GM18507 (cell line): ENCODE measurements at places on chromosomes 7 and 10.

- DNase-seq, result no peak
Measured at GRCh38 chr10:26242706-26243350, 26.3 kb downstream of the GAD2 start.

GRCh38 chr10:83301732-83302131, 837.6 kb upstream of the GHITM start:
- DNase-seq, result no peak

GRCh38 chr10:63670291-63670898, 149.2 kb downstream of the REEP3 start:
- no peak for DNase-seq

DNA sequence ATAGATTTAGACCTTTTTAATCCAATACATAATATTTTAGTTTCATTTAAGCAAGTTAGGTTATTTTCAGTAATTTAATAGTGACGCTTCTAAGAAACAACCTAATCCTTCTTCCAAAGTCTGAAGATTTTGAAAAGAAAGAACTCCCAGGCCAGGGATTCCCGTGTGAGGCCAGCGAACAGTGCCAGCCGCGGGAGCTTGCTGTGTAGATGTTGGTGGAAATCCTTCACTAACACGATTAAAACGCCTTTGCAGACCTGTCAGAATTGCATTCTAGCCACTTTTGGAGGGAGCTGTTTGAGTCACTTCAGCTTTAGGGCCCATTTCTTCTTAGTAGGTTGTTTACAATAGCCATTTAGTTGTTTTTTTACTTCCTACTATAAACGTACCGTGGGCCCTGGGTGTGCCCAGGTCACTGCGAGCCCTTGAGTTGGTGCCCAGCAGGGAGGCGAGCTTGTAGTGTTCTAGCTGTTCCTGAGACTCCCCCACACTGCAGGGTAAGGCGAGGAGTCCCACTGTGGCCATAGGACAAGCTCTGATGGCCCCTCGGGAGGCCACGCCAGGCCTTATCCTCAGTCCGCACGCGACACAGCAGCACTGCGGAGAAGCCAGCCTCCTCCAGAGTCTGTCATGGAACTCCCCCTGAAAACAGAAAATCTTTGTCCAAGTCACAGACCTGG, 32.3 kb downstream of the PPP2R2D start:
- DNase-seq, result no peak

GRCh38 chr10:110093722-110094121, 85.9 kb downstream of the ADD3 start:
- DNase-seq, result no peak

DNA sequence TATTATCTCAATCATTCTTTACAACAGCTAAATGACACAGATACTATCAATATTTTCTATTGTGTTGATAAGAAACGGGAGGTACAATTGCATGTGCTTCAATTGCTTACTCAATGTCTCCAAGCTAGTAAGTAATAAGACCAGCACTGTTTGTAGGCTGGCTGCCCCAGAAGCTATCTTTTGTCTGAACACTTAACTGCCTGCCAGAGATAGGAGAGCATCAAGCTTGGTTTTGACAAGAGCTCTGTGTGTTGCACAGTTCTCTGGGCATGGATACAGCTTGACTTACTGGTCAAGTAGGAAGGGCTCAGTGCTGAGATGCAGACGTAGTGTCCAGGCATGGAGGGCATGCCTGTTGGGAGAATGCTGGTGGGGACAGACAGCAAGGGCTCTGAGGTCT, 26.3 kb upstream of the CAPZA2 start:
- no peak for DNase-seq

DNA sequence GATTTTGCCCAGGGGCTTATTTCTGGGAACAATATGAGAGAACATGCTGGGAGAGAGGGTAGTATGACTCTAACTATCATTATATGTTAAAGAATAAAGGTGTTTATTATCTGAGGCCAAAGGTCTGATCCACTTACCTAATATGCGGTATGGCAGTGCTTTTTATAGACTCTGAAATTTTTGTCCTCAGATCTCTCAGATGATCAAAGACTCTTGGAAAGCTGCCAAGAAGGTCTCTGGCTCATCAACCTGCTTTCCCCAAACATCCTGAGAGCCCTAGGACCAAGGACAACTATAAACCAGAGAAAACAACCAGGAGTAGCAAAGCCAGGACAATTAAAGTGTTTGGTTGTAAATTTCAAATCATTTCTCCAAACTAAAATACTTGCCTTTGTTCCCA, 255.7 kb upstream of the LRRN3 start:
- DNase-seq, result no peak

DNA sequence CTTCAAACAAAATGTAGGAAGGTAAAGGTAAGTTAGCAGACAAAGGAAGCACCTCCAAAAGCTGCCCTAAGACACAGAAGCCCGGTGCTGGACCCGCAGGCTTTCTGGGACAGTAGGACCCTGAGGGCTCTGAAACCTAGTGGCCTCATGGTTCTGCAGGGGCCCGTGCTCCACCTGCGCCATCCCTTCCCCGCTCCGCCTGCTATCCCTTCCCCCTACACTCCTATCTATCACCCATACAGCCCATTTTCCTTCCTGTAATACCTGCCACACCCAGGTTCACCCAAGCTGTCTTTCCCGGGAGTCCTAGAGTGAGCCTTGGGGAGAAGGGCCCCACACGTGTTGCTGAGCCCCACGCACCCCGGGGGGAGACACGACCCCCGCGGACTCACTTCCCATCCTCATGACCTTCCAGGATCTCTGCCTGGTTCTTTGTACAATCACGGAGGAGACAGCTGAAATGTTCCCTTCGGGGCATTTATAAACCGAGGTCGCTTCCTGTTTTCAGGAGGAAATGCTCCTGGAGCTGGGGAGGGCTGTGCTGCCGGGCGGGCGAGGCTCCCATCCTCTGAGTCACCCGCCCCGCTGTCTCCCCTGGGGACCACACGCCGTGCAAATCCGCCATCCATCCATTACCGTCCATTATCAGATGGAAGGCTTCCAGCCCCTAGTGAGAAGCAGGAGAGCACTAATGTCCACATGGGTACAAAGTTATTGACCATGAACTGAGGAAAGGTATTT, 251.7 kb upstream of the PITRM1 start:
- DNase-seq, result no peak

DNA sequence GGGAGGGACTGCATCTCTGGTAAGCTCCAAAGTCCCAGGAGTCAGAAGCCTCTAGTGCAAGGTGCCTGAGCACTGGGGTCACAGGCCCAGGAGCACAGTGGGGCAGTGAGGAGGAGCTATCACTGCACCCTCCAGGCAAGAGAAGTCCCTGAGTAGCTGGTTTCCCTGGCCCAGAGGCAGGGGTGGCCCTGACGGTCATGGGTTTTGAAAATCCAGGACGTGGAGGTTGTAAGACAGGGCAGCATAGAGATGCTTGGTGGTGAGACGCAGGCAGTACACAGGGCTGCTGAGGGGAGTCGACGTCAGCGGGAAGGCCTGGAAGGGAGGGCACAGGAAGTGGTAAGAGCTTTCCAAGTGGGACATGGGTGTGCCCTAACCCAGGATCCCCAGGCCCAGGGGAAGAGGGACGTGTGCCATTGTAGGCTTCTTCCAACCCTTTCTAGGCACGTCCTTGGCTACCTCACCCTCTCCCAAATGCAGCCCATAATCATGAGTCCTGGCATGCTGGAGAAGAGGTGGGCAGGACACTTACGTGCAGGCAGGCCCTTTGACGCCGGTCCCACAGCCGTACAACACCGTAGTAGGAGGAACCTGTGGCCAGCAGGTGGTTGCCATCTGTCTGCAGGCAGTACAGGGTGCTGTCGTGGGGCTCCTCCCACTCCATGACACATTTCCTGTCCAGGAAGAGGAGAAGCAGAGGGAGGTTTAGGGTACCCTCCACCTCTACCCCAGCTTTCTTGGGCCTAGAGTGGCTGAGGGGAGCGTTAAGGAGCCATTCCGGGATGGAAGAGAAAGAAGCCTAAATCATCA, 23.2 kb downstream of the DPCD start:
- no peak for DNase-seq

GRCh38 chr10:29788113-29788512, 153.3 kb upstream of the SVIL start:
- DNase-seq, result no peak

GRCh38 chr7:120723465-120724385, 134.2 kb downstream of the TSPAN12 start:
- DNase-seq, result no peak

DNA sequence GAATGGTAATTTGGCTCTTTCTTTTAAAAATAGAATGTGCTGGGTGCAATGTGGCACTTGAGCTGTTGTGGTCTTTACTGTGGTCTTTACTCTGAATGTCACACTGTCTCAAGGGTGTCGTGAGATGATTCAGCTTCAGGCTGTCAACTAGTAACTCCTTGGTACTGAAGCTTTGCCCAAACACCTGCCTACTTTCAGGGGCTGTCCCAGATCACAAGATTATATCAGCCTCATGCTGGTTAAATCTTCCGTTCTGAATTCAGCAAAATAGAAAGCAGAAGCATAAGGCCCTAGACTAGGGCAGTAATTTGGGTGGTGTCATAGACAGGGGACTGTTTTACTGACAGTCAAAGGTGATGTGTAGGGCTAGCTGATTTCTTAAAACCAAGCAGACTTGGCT, 110.9 kb downstream of the BAMBI start:
- DNase-seq, result no peak

DNA sequence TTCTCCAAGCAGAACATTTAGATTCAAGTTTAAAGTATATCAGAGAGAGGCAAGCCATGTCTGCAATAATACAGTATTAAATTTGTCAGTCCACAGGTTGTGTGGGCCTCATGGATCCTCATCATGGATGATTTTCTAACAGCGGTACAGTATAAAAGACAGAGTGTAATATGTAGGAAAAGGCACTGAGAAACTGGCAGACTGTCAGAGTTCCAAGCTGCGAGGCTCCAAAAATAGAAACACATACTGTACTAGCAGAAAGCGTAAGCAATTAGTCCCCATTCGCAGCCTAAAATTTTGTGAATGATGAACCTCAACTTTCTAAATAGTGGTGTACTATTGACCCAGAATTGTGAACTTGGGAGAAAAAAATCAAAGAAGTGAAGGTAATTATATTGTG, 933.3 kb downstream of the XPNPEP1 start:
- no peak for DNase-seq

GRCh38 chr7:14714161-14714728, 188.3 kb downstream of the DGKB start:
- no peak for DNase-seq

DNA sequence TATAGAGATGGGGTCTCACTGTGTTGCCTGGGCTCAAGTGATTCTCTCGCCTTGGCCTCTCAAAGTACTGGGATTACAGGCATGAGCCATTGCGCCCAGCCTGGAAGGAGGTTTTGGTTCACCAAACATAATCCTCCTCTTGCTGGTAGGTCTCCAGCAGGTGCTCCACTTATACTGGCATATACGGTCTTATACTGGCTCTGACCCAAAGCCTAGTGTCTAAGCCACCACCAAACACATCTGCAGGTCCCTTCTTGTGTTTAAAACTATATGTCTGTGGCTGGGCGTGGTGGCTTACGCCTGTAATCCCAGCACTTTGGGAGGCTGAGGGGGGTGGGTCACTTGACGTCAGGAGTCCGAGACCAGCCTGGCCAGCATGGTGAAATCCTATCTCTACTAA, 5.4 kb downstream of the MBLAC1 start:
- no peak for DNase-seq

GRCh38 chr10:122856902-122857301, 11.2 kb upstream of the CUZD1 start:
- DNase-seq, result no peak
